ENCODE measurements at places on chromosomes 3 and 15.
A peak's percentile ranks its signal among the peaks of the same experiment; 100 is the strongest.

DNA sequence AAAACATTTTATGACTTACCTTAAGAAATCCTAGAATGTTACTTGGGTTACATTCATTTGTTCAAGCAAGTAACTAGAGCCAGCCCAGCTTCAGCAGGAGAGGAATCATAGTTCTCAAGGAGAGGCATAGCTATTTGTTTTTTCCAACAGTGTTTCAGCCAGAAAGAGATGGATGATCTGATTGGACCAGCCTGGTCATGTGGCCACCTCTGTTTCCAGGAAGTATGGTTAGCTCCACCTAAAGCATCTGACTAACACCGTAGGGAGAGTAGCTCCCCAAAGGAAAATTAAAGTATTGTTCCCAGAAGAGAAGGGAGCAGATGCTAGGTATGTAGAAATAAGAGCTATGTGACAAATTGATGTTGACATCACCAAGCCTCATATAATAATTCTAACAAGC lies 417.1 kb downstream of the TAFA4 start:
- DNase-seq = no peak

DNA sequence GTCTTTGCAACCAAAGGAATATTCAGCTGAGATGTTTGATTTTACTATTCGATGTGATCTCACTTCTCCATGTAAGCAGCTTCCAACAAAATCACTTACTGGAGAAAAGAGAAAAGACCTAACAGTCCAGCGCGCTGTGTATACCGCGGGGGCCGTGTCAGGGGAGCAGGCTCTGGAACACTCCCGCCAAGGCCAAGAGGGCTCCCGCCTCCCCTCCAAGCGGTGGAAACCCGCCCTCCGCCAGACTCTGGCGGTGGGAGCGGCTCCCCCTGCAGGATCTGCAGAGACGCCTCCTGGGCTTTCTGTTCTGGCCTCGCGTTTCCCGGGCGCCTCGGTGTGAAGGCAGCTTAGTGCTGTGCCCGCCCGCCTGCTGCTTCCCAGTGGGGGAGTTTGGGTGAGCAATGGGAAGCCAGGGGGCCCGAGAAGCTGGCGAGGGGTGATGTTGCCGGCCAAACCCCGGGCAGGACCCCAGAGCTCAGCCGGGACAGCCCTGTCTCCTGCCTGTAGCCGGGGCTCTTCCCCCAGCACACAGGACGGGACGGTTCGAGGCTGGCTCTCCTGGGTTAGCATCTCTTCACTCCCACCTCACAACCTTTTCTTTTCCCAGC lies 36.3 kb downstream of the CHST14 start:
- peak; percentile 82 for DNase-seq

GRCh38 chr3:157868196-157868595 lies 238.0 kb downstream of the SHOX2 start:
- peak; percentile 59 for DNase-seq

GRCh38 chr15:75431682-75432081 lies 19.8 kb downstream of the SIN3A start:
- no peak for DNase-seq

Measured in RPMI7951 (cell line).